ENCODE measurements at places on chromosomes 7 and 10.

DNA sequence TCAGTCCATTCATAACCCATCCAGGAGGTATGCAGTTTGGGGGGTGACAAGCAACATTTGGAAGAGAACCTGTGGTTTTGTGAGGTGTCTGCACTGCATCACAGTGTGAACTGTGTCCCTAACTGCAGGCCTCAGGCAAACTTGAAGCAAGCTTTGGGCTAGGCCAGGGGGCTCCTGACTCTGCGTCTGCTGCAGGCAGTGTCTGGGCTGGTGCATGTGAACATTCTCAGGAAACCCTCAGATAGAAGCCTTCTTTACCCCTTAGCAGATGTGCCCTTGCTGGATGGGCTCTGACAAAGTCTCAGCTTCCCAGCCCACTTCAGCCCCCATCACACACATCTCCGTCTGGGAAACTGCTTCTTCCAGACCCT is 61.0 kb downstream of the VIPR2 start:
- no peak for DNase-seq

GRCh38 chr7:151146761-151147160 is 20.7 kb downstream of the GBX1 start:
- DNase-seq, result no peak

- no peak for DNase-seq
Observed at GRCh38 chr10:109988212-109988596, 19.6 kb upstream of the ADD3 start.

DNA sequence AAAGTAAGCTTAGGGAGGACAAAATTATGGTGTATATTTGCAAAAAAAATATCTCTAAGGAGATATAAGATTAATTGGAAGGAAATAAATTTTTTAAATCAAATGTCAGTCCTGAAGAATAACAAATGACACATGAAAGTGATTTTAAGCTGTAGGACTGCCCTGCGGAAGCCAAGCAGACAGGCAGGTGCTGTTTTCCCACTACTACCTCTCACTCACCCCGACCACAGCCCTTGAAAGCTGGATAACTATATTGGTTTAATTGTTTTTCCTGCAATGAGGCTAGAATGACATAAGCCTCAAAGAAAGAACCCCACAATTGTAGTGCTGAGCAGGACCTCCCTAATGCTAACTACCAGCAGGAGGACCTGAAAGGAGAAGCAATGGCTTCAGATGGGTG is 68.6 kb upstream of the VIPR2 start:
- no peak for DNase-seq

DNA sequence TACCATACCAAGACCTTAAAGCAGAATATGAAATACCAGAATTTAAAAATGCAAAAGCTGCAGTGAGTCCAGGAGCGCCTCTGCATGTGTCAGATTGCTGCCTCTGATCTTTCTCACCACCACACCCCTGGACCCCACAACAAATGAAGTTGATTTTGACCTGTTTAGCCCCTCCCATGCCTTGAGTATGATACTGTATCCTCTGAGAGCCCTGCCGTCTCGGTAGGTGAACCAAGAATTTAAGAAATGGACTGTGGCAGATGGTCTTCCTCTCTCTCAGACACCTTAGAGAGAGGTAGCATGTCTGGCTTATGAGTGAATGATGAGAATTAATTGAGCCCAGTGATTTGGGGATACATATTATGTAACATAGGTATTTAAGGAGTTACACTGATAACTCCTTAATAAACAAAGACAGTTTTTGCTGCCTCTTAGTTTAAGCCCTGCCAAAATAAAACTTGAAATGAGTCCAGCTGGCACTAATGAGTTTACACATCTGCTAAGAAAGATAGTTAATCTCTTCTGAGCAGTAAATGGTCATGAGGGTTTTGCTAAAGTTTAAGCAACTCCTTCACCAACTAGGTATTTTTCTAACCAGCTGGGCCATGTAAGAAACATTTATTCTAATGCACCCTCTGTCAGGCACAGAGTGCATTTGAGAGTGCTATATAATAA is 4.5 kb upstream of the TFPI2 start:
- no peak for DNase-seq

- DNase-seq, result no peak
Observed at GRCh38 chr10:53453196-53453595, 680.6 kb upstream of the MBL2 start.

GRCh38 chr10:128642502-128642901 is 516.3 kb upstream of the MKI67 start:
- no peak for DNase-seq

GRCh38 chr10:115001506-115002381 is 63.7 kb downstream of the TRUB1 start:
- no peak for DNase-seq

- no peak for DNase-seq
Observed at GRCh38 chr7:134104166-134104565, 23.0 kb upstream of the LRGUK start.

- DNase-seq, result no peak
Observed at GRCh38 chr10:13823096-13823708, 236.4 kb downstream of the PRPF18 start.

GRCh38 chr10:3421537-3422257 is 249.1 kb upstream of the PITRM1 start:
- no peak for DNase-seq

Data from smooth muscle cell of the brain vasculature (primary cell).